ENCODE measurements at places on chromosomes 3 and 15.

- no peak for DNase-seq
Observed at GRCh38 chr3:99711351-99711750, 73.0 kb downstream of the COL8A1 start.

GRCh38 chr3:64880916-64881315 lies 193.1 kb upstream of the ADAMTS9 start:
- DNase-seq, result no peak

DNA sequence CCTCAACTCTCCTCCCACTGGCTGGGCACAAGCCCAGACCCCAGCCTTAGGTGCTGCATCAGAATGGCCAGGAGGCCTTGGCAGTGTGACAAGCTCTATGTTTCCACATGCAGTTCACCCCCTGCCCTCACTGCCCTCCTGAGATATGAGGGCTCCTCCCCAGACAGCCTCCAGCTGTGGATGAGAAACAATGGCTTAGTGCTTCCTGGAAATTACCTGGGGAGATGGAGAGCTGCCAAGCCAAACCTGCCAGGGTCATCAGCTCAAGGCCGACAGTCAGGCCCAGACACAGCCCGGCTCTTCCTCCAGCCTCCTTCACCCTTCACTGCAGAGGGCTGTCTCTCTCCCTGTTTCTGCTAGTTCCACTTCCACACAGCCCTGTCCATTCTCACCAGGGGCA lies 76.3 kb downstream of the MYLK start:
- DNase-seq, result no peak

GRCh38 chr3:136141891-136142290 lies 54.2 kb downstream of the MSL2 start:
- no peak for DNase-seq

DNA sequence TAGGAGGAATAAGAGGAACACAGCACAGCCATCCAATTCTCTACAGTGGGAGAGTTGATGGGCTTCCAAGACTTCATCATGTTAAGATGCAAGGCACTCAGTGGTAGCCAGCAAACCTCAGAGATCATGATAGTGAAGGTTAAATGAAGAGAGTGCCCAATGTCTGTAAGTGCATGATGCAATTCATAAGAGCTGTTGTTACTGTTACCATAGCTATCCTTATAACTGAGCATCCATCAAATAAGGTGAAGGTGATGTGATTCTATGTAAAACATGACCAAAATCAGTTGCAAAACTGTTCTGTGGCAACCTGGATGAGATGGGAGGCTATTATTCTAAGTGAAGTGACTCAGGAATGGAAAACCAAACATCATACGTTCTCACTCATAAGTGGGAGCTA lies 289.7 kb downstream of the MAGI1 start:
- no peak for DNase-seq

- DNase-seq, result no peak
Observed at GRCh38 chr3:148758303-148758884, 60.7 kb downstream of the AGTR1 start.

- DNase-seq, result no peak
Observed at GRCh38 chr15:32873284-32874114, 155.7 kb downstream of the GREM1 start.

DNA sequence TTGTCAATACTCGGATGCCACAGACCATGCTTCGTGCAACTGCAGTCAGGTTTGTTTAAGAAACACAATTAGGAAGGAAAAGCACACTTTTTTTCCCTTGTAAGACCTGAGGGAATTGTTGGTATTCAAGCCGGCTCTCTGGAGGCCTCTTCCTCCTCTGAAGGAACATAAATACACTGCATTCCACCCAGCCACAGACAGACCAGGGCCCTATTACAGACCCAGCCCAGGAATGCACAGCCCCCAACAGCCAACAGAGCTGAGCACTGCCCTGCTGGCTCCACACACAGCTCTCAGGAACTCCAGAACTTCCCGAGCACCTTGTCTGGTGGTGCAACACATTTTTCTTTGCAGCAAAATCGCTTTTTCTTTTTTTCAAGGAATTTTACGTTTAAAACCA lies 488.7 kb upstream of the PROK2 start:
- no peak for DNase-seq

DNA sequence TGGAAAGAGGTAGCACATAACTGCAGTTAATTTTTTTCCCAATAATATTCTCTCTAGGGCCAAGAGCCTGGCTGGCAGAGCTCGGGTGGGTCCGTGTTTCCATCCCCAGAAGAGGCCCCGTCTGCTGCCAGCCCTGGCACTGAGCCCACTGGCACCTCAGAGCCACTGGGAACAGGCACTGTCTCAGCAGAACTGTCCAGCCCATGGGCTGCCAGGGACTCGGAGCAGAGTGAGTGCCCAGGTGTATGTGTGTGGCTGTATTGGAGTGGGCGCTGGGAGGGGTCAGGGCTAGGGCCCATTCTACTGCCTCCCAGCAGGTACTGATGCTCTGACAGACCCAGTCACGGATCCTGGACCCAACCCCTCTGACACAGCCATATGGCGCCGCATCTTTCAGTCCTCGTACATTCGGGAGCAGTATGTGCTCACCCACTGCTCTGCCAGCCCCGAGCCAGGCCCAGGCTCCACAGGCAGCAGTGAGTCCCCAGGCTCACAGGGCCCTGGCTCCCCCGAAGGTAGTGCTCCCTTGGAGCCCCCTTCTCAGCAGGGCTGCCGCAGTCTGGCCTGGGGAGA lies 8.9 kb downstream of the VWA5B2 start:
- no peak for DNase-seq

DNA sequence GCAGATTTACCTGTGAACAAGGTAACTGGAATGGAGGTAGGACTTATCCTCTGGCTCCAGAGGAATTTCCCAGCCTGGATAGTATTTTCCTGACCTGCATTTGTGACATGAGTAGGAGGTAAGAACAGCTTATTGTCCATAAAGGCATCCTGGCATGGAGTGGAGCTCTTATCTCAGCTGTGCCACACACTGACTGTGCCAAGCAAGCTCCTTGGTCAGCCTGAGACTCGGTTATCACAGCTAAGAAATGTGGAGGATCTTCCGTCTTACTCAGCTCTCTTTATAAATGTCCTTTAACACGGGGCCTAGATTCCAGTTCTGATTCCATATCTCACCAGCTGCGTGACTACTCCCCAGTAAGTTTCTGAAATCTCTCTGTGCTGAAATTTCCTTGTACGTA lies 38.9 kb downstream of the SLCO3A1 start:
- DNase-seq, result no peak

- DNase-seq, result no peak
Observed at GRCh38 chr15:75430259-75430658, 21.2 kb downstream of the SIN3A start.

DNA sequence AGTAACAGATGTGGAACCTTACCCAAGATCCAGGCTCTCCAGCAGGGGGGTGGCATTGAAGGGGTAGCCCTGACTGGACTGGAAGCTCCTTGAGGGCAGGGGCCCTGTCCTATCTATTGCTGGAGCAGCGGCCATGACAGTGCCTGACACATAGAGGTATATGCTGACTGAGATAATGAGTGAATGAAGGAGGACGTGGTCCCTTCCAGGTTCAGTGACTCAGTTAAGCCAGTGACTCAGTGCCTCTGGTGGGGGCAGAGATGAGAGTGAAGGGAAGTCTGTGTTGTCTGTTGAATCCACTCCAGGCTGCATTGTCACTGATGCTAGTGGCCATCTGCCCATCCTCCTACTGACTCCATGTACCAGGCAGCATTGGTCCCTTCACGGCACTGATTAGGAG lies 13.0 kb upstream of the CTXND1 start:
- peak; percentile 10 for DNase-seq

- DNase-seq, result no peak
Observed at GRCh38 chr3:23832523-23832922, 26.8 kb downstream of the UBE2E1 start.

DNA sequence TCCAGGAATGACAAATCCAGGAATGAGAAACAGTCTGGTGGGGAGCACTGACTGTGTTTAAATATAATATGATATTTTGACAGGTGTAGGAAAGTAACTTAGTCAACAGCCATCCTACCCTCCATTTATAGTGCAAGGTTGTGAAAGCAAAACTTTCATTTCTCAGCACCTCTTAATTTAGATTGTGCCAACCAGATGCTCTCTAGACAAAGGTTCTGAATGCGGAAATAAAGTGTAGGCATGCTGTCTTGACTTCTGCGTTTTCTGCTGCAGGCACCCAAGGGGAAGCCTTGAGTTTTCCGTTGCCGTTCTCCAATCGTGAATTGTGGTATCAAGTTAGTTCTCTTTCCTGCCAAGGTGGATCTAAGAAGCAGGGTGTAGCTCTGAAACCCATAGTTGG lies 261.9 kb upstream of the SUCLG2 start:
- no peak for DNase-seq

DNA sequence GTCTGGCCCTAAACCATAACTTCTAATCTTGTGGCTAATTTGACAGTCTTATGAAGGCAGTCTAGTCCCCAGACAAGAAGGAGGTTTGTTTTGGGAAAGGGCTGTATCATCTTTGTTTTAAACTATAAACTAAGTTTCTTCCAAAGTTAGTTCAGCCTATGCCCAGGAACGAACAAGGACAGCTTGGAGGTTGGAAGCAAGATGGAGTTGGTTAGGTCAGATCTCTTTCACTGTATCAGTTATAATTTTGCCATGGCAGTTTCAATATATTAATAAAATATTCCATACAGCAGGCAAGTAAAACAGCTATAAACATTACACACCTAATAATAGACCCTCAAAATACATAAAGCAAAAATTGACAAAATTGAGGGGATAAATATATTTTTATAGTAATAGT lies 13.1 kb upstream of the ZNF662 start:
- DNase-seq, result no peak

DNA sequence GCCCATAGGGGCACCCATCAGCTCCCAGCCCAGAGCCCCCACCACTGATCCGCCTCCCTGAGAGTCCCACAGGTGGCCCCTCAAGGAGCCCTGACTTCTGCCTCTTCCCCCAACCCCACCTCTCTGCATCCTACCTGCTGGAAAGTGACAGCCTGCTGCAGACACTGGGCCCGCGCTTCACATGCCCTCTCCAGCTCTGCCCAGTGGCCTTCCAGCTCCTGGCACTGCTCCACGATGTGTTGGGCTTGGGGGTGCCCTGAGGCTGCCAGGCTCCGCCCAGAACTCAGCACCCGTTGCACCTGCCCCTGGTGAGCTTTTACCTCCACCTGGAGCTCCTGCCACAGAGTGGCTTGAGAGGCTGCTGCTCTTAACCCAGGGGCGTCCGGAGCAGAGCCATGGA lies 20.1 kb downstream of the SPTBN5 start:
- DNase-seq, result no peak

GRCh38 chr15:52337198-52337853 lies 41.7 kb upstream of the MYO5C start:
- no peak for DNase-seq

GRCh38 chr3:78820542-78820941 lies 947.3 kb downstream of the ROBO1 start:
- no peak for DNase-seq

DNA sequence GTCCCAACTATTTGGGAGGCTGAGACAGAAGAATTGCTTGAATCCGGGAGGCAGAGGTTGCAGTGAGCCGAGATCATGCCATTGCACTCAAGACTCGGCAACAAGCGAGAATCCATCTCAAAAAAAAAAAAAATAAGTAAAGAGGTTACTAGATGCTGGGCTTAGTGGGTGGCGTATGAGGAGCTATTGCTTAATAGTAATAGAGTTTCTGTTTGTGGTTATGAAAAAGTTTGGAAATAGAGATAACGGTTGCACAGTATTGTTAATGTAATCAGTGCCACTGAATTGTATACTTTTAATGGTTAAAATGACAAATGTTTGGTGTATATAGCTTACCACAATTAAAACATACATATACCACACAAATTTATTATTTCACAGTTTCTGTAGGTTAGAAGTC lies 14.7 kb upstream of the HHATL start:
- no peak for DNase-seq

DNA sequence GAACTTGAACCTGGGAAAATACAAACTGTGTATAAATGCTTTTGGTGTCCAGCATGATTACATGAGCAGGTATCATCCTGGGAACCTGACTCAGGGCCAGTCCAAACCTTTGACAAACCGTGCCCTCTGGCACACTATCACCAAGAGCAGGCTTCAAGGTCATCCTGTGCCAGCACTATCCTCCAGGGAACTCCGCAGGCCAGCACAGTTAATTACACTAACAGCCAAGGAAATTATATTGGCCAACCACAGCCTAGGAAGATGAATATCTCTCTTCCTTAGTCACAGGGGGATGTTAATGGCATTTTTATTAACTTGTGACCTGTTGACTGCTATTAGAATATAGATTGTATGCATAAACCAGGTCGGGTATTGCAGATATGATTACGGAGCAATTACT lies 262.0 kb downstream of the TUSC7 start:
- DNase-seq, result no peak

DNA sequence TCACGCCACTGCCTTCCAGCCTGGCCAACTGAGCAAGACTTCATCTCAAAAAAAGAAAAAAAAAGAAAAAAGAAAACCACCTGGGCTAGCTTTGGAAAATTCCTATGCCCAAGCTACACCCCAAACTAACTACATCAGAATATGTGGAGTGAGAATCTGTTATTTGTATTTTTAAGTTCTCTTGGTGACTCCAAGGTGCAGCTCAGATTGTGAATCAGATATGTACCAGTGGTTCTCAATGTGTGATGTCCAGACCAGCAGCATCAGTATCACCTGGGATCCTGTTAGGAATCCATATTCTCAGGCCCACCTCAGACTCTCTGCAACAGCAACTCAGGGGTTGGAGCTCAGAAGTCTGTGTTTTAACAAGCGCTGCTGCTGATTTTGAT lies 376.8 kb downstream of the EDEM1 start:
- no peak for DNase-seq

- no peak for DNase-seq
Observed at GRCh38 chr3:63900459-63900858, 11.7 kb downstream of the SCAANT1 start.

DNA sequence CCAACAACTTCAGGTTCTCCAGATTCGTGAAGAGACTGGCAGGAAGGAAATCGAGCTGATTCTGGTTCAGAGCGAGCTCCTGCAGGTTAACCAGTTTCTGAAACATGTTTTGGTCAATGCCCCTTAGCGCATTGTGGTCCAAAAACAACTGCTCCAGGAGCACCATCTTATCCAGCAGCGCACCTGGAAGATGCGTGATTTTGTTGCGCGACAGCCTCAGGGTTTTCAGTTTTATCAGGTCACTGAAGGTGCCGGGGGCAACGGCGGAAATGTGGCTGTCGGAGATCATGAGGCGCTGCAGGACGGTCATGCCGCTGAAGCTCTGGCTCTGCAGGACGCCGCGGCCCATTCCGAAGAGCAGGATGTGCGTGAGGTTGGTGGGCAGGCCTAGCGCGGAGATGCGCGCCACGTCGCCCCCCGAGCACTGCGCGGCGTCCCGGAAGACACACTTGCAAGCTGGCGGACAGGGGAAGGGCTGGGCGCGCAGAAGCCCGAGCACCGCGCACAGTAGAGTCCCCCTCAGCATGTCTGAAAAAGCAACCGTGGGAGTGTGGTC lies 1.2 kb downstream of the GP5 start:
- DNase-seq, result no peak
